ENCODE measurements at places on chromosomes 1 and 21.

GRCh38 chr21:30613836-30614235, at the start of gene KRTAP6-1:
TSS of gene KRTAP6-1 (minus strand) at chr21:30613930. CDS start at chr21:30613904, 26 bp downstream.
- DNase-seq: no peak

DNA sequence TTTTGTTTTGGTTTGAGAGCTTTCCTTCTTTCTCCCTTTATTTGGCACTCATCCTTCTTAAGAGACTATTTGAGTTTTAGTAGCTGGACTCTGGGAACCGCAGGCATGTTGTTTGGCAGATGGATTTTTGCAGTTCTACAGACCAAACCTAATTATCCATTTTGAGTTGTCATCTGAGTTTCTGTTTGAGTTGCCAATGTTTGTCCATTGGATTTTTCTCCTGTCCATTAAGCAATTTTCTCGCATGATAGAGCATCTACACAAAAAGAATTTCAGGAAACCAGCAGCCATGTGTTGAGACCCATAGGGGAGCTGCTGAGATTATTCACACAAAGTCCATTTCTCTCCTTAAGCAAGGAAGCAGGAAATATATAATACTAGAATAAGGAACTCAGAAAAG, 17.2 kb upstream of the CXADR start:
- DNase-seq: no peak

DNA sequence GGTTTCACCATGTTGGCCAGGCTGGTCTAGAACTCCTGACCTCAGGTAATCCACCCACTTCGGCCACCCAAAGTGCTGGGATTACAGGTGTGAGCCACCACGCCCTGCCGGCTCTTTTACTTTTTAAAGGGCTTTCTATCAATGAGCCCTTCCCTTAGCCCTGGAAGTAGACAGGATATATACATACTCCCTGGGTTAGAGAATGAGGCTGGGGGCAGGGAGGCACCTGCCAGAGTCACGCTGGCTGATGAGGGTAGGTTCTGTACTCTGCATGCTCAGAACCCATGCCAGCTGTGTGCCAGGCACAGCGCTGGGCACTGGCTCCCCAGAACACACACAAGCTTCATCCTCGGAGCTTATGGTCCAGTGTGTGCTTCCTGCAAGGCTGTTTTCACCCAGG, 113.6 kb upstream of the IPO9 start:
- no peak for DNase-seq

DNA sequence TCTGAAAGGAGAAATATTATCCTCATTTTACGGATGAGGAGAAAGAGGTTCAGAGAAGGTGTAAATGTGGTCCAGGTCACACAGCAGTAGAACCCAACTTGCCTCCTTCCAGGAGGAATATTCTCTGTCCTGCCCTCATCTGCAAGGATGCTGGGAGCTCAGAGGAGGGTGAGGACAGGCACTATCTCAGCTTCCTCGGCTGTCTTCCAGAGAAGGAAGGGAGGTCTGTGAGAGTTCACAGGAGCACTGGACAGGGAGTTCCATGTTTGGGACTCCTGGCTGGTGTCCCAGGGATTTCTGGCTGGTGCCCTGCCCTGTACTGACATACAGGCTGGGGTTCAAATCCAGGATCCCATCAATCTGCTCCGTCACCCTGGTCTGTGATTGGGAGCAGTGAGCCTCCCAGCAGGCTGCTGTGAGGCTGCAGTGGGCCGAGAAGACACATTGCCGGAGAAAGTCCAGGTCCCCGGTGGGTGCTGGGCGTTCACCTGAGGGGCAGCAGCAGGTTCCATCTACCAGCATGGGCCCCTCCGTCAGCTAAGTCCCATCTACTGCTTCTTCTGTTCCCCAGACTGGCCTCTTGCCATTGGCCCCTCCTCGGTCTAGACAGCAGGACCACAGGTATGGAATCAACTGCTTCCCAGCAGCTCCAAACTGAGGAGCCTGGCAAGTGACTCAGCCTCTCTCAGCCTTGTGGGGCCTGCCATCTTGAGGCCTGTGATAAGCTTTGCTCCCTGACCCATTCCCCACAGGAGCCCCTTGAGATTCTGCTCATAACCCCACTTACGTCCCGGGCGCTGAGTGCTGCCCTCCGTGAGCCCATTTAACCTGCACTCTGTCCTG, 8.5 kb upstream of the BSND start:
- DNase-seq: no peak

GRCh38 chr1:205739348-205740160, 10.4 kb downstream of the NUCKS1 start:
- DNase-seq: no peak

DNA sequence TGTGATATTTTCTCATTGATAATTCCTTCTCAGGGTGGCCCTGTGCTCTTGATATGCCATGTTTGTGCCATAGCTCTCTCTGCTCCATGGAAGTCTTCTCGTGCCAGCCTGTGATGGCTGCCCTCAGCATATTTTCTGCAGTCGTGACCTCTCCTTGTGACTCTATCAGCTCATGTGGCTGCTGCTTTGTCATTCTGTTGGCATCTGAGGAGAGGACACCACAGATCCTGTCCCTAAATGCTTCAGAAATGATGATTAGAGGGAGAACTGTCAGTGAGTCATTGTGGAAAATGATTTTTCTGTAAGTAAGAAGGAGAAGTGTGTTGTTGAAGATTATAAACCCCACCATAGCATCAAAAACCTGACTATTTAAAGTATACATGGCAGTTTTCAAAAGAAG, 286.0 kb downstream of the ADGRL2 start:
- DNase-seq: no peak

DNA sequence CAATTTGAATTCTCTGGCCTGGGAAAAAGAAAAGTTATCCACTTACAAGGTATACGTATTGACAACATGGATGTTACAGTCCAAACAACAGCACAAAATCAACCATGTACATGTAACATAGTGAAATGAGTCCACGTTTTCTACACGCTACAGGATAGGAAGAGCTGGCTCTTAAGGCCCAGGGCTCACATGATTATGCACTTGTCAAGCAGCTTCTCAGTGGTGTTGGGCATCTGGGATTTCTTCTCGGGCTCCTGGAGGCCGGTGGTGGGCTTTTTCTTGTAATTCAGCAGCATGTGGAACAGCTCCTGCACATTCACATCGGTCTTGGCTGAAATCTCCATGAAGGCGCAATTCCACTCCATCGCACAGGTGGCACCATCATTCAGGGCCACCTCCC, 4.0 kb downstream of the DIRAS3 start:
- no peak for DNase-seq

GRCh38 chr1:221888218-221888617, 146.3 kb upstream of the DUSP10 start:
- DNase-seq: no peak

- DNase-seq: no peak
These were observed 67.6 kb downstream of the PKN2 start for GRCh38 chr1:88751714-88752113.

Measured in GM12891 (cell line).